Left renal cortex interstitium (tissue), 4 donors: ENCODE measurements at places on chromosomes 5 and 9. TPM values are rescaled to one million over a fixed set of nuclear protein-coding genes. Genes with fewer than 3 reads are reported as not detected.

FAM120A gene
- 80.7 TPM for polyA plus RNA-seq

PCAT7 gene
- polyA plus RNA-seq: 0.42 TPM

GRCh38 chr9:28747351-28747985 lies 1174.2 kb upstream of the C9orf72 start:
- peak; percentile 4 for DNase-seq

DNA sequence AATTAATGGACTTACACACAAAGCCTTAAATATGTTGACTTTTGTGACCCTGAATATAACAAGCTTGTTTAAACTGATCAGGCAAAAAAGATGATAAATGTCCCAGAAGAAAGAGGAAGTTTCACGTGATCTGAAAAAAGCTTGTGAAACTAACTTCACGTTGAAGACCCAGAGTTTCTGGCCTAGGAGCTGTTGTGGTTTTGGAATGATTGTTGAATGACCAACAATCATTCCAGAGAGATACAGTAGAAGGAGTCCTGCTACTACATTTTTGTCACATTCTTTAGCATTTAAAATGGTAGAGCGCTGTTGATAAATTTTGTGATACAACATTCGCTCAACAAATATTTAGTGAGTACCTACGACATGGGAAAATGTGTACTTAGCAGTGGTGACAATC lies 143.1 kb upstream of the FBN2 start:
- DNase-seq: no peak

GRCh38 chr5:179730356-179730755 lies 2.3 kb upstream of the MAML1 start:
- no peak for DNase-seq

DNA sequence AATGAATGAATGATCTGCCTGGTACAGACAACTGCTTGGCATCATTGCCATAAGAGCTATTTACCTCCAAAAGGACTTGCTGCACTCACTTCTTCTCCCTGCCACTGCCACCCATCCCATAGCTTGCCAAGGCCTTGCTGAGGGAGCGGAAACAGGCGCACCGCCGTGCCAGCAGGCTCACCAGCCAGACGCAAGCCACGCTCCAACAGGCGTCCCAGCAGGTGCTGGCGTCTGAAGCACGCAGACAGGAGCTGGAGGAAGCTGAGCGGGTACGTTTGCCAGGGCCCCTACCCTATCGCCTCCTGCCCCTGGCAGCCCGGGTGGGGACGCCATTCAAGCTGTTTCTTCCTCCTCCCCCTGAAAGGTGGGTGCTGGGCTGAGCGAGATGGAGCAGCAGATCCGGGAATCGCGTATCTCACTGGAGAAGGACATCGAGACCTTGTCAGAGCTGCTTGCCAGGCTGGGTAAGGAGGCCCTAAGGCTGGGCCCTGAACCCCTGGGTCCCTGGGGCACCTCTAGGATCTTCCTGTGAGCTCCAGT lies 8.9 kb upstream of the AIF1L start:
- no peak for DNase-seq

DNA sequence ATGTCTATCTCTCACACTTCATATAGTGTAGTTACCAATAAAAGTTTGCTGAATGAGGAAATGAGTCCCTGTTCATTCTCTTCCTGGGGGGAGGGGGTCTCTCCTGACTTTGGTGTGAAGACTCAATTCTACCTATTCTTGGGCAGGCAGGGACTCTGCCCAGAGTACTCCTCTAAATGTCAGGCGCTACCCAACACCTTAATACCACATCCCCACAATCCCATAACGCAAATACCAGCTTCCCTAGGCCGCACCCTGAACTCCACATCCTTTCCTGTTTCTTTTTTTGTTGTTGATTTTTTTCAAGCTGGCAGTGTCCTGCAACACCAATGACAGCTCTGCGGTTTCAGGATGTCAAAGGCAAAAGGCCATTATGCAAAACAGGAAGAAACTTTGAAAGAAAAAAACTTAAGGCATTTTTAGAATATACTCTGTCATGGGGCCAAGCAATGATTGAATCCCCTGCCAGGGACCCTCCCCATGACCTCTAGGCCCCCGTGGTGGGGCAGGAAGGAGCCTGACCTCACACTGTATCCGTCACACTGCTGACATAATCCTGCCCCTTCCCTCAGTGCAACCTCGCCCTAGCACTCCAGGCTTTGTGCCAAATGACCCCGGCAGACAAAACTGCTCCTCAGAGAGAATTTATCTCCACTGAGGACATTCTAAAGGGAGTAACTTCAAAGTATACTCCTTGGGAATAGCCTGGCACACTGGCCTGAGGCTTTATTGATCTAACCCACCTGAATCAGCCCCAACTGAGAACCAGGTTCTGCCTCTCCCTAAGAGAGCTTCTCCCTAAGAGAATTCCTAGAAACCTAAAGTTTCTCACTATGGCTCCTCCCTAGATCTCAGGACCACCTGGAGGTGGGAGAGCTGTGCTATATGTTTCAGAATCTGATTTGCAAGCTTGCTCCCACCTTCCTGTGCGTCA lies 8.0 kb downstream of the B4GALT1 start:
- no peak for DNase-seq

DNA sequence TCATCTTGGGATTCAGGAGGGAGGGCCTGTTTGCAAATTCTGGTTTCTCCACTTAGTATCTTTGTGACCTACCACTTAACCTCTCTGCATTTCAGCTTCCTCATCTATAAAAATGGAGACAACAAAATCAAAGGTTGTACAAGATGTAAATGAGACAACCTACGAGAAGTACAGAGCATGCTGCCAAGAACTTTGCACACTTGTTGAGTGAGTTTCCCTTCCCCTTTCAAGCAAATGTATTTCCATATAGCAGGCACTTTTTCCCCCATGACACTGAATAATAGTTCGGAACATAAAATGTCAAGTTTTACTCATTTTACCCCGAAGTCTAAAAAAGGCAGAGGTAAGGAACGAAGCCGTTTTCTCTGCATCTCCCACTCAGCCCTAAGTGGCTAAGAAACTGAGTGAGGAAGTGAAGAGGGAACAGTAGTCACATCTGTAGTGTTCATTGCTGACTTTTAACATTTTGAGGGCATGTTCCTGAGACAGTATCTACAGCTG lies 159.0 kb downstream of the TLE1 start:
- no peak for DNase-seq

GRCh38 chr9:89360465-89360864 lies 42.2 kb downstream of the SECISBP2 start:
- no peak for DNase-seq

DNA sequence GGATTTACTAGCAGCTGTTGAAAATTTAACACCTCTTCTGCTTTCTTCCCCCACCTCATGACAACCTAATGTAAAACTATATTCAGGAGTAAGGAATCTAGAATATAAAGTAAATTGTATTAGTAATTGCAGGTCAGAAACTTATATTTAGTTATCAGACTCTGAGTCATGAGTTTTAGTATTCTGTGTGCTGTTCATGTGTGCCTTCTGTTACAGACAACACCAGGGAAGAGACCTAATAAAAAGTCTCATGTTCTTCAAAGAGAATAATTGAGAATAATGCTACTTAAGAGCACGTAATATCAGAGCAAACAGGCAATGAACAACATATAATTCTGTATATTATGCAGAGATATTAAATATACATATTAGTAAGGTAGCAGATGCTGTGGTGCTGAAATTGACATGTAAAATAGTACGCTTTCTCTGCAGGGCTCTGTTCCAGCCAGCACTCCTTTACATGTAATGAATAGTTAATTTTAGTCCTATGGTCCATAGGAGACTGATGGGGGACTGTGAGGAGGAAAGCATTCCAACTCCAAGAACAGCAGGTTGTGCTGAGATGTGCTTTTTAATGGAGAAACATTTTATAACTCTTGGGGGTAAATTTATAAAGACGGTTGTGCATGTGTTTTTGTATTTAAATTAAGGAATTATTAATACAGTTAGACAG lies 106.4 kb downstream of the ZSWIM6 start:
- DNase-seq: no peak
